ENCODE measurements at places on chromosomes 16 and 17. TPM values are rescaled to one million over a fixed set of nuclear protein-coding genes. Genes with fewer than 3 reads are reported as not detected.

- no peak for DNase-seq
These were observed 26.5 kb downstream of the GJD3 start for GRCh38 chr17:40338058-40338457.

DNA sequence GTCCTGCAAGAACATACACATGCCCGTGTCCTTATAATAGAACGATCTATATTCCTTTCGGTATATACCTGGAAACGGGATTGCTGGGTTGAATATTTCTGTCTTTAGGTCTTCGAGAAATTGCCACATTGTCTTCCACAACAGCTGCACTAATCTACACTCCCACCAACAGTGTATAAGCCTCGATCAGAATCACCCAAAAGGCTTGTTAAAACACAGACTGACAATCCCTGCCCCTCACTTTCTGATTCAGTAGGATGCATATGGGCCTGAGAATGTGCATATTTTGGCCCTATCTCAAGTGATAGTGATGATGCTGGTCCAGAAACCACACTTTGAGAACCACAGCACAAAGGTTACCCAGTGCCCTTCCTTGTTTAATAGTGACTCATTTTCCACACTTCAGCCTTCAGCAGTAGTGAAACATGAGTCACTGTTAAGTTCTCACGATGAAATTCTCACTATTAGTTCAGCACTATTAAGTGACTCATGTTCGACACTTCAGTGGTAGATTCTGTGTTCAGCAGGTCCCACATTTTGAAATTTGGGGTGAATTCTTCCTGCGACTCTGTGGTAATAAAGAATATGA, 215.6 kb downstream of the GRIN2A start:
- no peak for DNase-seq

DNA sequence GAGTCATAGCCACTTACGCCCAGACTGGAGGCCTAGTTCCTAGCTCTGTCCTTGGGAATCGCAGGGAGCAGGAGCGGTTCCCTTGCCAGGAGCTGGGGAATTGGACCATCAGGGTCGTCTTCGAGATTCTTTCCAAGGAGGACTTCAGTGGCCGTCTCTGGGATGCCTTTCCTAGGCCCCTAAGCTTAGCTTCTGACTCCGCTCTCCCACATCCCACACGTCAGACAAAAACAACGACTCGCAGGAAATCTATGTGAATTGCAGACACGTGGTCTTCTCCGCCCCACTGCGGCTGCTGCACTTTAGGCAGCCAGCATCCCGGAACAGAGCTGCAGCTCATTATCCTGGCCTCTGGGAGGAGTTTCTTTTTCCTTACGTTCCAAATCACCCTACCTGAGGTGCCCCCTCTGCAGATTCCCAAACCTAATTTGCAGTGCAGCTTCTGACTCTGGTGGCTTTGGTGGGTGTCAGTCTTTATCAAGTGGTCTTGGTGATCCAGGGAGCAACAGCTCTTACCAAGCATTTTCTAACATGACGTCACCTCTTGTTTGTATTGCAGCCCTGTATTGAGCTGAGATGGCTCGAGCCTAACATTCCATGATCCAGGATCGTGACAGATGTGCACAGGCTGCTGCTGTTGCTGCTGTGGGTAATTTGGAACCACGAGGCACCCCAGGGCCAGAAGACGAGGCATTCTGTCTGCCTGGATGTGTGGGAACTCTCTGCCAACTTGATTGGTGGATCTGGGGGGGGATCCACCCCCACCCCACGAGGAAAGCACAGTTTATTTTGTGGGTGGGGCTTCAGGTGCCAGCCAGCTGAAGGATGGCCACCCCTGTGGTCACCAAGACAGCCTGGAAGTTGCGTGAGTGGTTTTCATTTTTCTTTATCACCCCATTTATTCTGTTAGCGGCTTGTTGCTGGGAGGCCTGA, 1.1 kb downstream of the KATNB1 start:
- peak; percentile 53 for DNase-seq

DNA sequence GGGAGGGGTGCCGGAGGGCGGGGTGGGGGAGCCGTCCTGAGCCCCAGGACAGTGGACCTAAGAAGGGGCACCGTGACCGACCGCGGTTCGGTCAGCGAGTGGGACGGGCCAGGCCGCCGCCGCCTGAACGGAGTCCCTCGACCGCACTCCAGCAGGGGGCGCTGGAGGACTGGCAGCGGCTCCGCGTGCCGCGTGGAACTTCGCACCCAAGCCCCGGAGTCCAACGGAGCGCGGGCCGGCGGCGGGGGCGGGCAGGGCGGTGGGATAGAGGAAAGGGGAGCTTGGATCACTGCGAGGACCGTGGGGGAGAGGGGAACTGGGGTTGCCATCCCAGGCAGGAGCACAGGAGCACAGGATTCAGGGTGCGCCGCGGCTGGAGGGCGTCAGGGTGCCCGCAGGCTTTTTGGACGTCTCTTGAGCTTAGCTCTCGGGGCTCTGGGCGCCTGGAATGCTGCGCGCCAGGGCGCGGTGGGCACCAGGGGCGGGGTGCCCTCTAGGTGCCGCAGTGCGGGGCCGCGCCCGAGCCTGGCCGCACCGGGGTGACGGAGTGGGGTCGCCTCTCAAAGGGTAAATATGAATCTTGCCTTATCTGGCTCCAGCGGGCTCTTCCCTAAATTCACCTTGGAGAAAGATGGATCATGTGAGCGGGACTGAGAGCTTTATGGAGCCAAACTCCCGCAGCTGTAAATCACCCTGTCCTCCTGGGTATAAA, 379 bp upstream of the OTOP2 start:
- DNase-seq: peak; percentile 59

PIRT gene
- total RNA-seq: not detected

ZMYND15 gene
- not detected for total RNA-seq

PCGF2 gene
- total RNA-seq: 40.0 TPM

TRIM72 gene
- 0.46 TPM for total RNA-seq

PRDM7 gene
- not detected for total RNA-seq

KRTAP2-1 gene
- total RNA-seq: not detected

All from OCI-LY7 (cell line).